Cardiac muscle cell (in vitro differentiated cells and primary cell): ENCODE measurements at places on chromosomes 2 and 18. TPM values are rescaled to one million over a fixed set of nuclear protein-coding genes. Genes with fewer than 3 reads are reported as not detected.

The HNRNPLL gene
- total RNA-seq: 51.3 and 76.2 TPM in 2 replicates

The ASB18 gene
- 0.07 TPM in 1 of 2 replicates, not detected in the other for total RNA-seq

The RPS27A gene
- 556 and 923 TPM in 2 replicates for total RNA-seq

The TNS1 gene
- total RNA-seq: 44.3 and 45.0 TPM in 2 replicates

The TNFRSF11A gene
- 0.56 and 1.2 TPM in 2 replicates for total RNA-seq

The MAT2A gene
- 116 and 225 TPM in 2 replicates for total RNA-seq

The PROM2 gene
- total RNA-seq: 2.6 and 16.0 TPM in 2 replicates

The SERPINB10 gene
- total RNA-seq: not detected in 2 replicates

The CRACDL gene
- 0.04 and 0.06 TPM in 2 replicates for total RNA-seq

The UPP2 gene
- not detected in 2 replicates for total RNA-seq

The C2orf92 gene
- 2.4 and 6.7 TPM in 2 replicates for total RNA-seq

The CAPN14 gene
- total RNA-seq: 0.21 and 0.39 TPM in 2 replicates

The MBP gene
- 0.04 and 0.42 TPM in 2 replicates for total RNA-seq

The KCNE4 gene
- 0.12 and 0.21 TPM in 2 replicates for total RNA-seq

The TPRKB gene
- 12.9 and 28.9 TPM in 2 replicates for total RNA-seq

The RGPD6 gene
- 33.9 and 59.7 TPM in 2 replicates for total RNA-seq

The CXCR2 gene
- total RNA-seq: 0.04 and 0.09 TPM in 2 replicates

The OTOS gene
- total RNA-seq: not detected in 2 replicates

The CAVIN2 gene
- total RNA-seq: 0.74 and 1.1 TPM in 2 replicates

- DNase-seq: no peak
Measured at GRCh38 chr2:117190856-117191559, 623.5 kb upstream of the DDX18 start.

DNA sequence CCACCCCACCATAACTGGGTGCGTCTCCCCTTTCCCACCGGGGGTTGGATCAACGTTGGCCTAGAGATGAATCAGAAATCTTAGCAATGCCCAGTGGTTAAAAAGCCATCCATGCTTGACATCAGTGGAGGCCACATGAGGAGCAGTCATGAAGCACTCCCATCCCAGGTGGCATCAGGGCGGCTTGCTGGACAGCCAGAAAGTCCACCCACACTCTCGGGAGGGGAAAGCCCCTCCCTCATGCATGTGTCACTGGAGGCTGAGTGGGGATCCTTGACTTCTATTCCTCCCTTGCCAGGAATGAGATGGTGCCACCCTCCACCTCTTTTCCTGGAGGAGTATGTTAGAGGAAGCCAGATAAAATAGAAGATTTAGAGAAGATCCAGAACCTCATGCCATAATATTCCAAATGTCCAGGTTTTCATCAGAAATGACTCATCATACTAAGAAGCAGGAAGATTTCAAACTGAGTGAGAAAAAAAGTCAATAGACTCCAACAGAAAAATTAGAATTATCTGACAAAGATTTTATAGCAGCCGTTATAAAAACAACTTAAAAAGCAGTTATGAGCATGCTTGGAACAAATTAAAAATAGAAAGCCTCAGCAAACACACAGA lies 507.1 kb upstream of the ID2 start:
- no peak for DNase-seq

GRCh38 chr2:7709907-7710306 lies 792.7 kb downstream of the RNF144A start:
- DNase-seq: no peak

DNA sequence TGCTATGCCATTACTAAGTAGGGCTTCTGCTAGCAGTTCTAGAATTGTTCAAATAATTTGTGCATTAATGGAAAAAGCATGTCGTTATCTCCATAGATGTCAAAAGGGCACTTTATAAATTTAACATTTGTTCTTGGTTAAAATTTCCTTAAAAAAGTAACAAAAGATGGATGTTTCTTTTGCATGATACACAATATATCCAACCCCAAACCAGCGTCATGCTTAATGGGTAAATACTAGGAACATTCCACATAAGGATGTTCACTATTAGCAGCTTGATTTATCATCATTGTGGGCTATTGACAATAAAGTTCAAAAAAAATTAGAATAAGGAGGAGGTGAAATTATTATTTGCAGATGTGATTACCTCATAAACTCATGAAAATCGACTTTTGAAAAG lies 79.7 kb downstream of the GREB1L start:
- no peak for DNase-seq

- DNase-seq: peak; percentile 83
Measured at GRCh38 chr2:37189452-37190153, 1.1 kb upstream of the SULT6B1 start.

DNA sequence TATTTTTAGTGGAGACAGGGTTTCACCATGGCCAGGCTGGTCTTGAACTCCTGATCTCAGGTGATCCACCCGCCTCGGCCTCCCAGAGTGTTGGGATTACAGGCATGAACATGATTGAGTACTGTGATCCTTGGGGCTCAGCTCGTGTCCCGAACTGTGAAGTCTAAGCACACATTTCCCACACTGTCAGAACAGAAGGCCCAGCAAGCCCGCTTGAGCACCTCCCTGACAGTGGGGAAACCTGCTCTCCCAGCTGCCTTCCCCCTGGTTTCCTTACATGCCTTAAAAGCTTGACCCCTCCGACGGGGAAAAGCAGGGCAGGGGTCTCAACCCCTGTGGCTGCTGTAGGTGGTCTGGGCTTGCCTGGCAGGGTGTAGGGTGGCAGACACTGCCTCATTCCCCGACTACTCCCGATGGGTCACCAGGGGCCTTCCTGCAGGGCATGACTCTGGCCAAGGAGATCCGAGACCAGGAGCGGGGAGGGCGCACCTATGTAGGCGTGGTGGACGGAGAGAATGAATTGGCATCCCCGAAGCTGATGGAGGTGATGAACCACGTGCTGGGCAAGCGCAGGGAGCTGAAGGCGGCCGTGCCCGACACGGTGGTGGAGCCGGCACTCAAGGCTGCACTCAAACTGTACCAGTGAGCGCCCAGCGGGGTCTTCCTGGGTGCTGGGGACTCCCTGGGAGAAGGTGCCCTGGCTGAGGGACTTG lies 10.1 kb downstream of the VIL1 start:
- DNase-seq: no peak

GRCh38 chr2:173238385-173238784 lies 116.3 kb upstream of the CDCA7 start:
- no peak for DNase-seq

GRCh38 chr18:35074581-35074980 lies 33.4 kb downstream of the MAPRE2 start:
- DNase-seq: no peak

- no peak for DNase-seq
Measured at GRCh38 chr2:11762799-11763461, 16.5 kb downstream of the LPIN1 start.

DNA sequence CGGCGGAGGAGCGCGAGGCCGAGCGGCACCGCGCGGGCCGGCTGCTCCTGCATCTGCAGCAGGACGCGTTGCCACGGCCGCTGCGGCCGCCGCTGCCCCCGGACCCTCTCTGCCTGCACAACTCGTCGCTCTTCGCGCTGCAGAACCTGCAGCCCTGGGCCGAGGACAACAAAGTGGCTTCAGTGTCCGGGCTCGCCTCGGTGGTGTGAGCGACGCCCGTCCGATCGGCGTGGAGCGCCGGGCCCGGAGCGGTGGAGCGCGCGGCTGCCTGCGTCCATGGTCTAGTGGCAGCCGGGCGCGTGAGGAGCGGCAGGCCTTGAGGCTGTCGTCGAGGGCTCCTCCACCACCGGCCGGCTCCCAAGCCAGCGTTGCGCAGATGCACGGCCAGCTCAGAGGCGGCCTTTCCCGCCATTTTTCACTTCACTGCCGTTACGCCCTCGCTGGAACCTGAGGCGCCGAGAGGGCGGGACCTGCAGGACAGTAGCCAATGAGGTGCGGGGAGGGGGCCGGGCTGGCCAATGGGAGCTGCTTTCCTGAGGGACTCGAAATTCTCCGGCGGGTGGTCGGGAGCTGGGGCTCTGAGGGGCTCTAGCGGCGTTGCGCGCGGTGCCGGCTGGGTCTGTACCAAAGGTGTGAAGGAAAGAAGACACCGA lies 1.9 kb downstream of the TLX2 start:
- peak; percentile 68 for DNase-seq

DNA sequence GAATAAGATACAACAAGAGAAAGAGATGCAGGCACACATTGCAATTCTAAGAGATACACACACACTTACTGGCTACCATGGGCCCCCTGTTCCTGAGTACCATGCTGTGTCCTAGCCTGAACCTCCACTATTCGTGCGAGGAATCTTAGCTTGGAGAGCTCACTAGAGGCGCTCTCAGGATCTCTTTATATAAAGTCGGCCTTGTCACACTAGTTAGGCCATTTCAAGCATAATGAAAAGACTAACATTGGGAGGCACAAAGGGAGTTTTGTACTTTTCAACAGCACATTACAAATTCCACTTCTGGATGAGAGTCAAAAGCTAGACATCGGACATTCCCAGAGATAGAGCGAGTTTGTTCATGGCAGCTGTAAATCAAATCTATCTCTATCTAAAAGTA lies 365.2 kb downstream of the DSEL start:
- DNase-seq: no peak

GRCh38 chr2:217539126-217539525 lies 463.7 kb downstream of the TNS1 start:
- DNase-seq: no peak

DNA sequence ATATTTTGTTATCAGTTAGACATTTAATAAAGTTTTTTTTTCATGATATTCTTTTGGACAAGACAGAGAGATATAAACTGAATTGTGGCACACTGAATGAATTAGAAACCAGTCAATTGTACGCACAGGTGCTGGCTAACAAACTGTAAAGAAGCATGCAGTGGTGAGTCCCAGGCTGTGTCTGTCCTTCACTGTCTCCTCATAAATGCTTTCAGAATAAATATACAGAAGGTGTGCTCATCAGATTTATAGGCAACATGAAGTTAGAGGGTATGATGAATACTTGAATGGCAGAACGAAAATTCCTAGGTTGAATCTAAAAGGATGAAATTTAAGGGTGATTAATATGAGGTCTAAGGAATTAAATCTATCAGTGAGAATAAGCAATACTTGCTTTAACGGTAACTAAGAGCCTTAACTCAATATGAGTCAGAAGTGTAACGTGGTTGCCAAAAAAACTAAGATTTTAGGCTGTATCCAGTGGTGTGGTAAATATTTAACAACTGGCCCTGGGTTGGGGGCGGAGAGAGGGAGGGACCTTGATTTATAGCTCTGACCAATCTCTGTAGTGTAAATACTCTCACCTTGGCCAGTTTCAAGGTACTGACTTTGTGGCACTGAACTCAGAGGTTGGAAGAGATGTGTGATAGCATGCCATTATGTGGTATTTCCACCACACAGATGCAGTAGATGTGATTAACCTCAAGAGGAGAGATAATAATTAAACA lies 41.9 kb upstream of the AAK1 start:
- peak; percentile 70 for DNase-seq

DNA sequence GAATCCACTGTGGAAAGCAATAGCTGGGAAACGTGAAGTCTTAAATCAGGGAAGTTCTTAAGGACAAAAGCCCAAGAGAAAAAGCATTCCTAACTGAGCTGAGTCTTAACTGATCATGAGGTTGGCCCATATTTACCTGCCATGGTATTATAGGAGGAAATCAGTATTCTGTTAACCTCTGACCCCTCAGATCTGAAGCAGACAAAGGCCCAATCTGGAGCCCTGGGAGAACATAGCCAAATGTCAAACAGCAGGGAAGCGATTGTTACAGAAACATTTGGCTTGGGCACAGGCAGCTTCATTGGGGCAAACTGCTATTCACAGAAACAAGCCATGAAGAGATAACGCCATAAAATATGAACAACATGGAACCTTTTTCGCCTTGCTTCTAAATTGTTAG lies 18.8 kb downstream of the EPHA4 start:
- DNase-seq: no peak

- DNase-seq: no peak
Measured at GRCh38 chr18:7958897-7959146, 391.7 kb downstream of the PTPRM start.

- DNase-seq: no peak
Measured at GRCh38 chr2:46829231-46829995, 86.2 kb downstream of the MCFD2 start.

DNA sequence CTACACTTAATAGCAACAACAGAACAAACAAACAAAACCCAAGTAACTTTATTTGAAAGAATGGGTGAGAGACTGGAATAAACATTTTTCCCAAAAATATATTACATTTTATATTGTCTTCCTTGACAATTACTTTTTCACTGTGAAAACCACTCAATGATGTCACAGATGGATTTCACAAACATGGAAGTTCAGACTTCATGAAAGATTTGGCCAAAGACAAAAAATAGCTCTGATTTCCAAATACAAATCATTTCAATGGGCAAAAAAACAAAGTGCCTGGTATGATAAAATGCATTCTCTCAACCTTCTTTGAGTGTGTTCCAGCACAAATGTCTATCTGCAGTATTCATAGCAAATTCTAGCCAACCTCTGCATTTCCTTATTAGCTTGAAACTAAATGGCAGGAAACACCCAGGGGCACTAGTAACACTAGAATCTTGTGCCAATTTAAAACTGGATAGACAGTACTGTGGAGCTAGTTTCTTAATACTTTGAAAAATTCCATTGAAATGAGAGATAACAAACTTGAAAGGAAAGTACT lies 28.5 kb upstream of the NAPG start:
- no peak for DNase-seq

GRCh38 chr2:8548065-8548618 lies 133.7 kb upstream of the ID2 start:
- no peak for DNase-seq

DNA sequence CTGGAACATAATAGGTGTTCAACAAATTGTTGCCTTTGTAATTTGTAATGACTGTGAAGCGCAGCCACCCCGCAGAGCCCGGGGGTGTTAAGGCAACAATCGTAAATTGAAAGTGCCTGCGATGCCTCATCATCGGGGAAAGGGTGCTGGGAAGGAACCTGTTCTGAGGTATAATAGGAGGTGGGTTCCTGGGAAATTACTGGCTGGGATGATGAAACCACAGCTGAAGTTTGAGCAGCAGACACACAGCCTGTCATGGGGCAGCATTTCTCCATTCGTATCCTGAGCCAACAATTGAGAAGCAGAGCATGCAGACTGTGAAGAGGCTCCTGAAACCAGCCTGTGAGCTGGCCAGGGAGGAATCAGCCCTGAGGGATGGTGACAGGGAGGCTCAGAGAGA lies 404.0 kb upstream of the MYT1L start:
- no peak for DNase-seq

- DNase-seq: peak; percentile 95
Measured at GRCh38 chr2:188974164-188974563, at the start of gene COL3A1. Gene COL3A1 (plus strand): TSS chr2:188974373. CDS start chr2:188974490, 117 bp downstream.
